Thoracic aorta (tissue), 2 donors: ENCODE measurements at places on chromosomes 4 and X.

- no peak for DNase-seq
Observed at GRCh38 chrX:9651737-9652136, 113.9 kb downstream of the GPR143 start.

GRCh38 chr4:93779228-93779627 lies 49.3 kb upstream of the ATOH1 start:
- DNase-seq: no peak

GRCh38 chr4:75087865-75088264 lies 154.9 kb downstream of the PARM1 start:
- DNase-seq: no peak

GRCh38 chrX:97806946-97807345 lies 923.2 kb downstream of the RPA4 start:
- no peak for DNase-seq

GRCh38 chrX:74536832-74537371 lies 77.5 kb downstream of the RLIM start:
- DNase-seq: no peak

GRCh38 chr4:2174061-2174460 lies 67.9 kb downstream of the HAUS3 start:
- no peak for DNase-seq

GRCh38 chrX:110414273-110414672 lies 55.6 kb downstream of the RTL9 start:
- no peak for DNase-seq

DNA sequence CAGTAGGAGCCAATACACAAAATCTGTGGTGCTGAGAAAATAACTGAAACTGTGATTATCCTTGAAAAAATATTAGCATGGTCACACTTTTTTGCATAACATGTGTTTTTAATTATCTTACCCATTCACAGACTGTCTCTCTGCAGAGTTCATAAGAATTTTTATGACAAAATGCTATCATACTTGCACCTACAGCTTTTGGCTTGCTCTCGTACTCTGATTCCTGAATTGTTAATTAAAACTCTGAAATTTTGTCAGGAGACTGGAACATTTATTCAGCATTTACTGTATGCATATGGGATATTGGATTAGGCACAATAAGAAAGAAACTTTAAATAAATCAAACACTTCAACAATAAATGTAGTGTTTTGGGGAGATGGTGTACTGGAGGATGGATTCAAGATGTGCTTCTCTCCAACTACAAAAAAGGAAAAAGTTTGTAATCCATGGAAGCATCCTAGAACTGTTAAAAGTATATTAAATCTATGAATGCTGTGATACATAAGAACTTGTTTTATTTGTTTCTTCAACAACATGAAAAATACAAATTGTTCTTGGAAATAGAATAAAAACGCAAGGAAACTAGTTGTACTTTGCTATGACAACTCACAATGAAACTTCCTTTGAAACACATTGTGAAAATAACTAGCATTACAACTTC lies 260.5 kb downstream of the SPATA18 start:
- DNase-seq: no peak

DNA sequence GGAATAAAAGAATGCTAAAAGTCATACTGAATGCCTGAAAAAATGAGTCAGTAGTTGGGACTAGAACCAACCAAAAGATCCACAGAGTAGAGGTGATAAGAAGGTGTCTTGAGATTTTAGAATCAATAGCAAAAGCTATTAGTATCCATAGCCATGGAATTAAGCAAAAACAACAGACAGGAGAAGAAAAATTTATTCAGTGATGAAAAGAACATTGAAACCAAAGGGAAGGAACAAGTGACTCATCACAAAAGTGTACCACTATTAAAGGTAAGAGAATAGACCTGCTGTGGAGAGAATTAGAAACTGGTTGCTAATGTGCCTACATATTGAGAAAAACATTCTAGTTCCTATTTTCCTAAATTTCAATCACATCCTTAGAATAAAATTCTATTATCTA lies 182.0 kb upstream of the NEIL3 start:
- no peak for DNase-seq

DNA sequence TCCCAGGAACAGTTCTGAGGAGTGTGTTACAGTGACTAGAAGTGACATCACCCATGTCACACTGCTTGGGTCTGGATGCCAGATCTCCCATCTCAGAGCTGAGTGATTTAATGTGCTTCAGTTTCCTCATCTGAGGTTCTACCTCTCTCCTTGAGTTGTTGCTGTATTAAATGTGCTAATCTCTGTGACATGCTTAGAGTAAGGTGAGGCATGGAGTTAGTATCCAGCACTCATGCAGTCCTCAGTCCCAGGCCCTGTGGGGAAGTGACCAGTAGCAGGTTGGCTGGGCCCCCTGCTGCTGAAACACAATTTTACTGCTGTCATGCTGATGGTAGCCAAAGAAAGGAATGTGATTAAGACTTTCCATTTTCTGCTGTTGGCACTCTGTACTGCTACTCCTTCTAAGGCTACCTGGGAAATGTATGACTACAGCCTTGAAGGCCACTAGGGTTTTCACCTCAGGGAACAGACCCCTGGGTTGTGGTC lies 639.6 kb downstream of the MID1IP1 start:
- no peak for DNase-seq

GRCh38 chr4:164304861-164305260 lies 449.1 kb upstream of the SMIM31 start:
- no peak for DNase-seq

DNA sequence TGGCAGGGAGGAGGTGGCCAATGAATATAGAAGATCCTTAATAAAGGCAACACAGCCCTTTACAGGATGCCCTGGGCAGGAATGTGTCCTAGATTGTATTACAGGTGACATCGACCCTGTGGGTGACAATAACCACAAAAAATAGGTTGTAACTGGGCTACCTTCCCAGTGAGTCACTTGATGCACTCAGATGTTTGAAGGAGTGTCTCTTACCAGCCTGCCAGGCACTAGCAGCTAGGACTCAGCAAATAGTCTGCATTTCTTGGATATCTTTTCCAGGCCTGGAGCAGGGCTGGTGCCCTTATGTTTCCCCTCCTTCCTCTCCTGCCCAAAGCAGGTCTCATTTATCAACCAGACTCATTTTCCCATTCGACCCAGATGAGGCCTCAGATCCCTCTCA lies 50.9 kb upstream of the TMEM164 start:
- DNase-seq: no peak

GRCh38 chr4:8552024-8552423 lies 28.2 kb upstream of the GPR78 start:
- no peak for DNase-seq

- no peak for DNase-seq
Observed at GRCh38 chr4:76874176-76874575, 23.8 kb downstream of the SOWAHB start.

DNA sequence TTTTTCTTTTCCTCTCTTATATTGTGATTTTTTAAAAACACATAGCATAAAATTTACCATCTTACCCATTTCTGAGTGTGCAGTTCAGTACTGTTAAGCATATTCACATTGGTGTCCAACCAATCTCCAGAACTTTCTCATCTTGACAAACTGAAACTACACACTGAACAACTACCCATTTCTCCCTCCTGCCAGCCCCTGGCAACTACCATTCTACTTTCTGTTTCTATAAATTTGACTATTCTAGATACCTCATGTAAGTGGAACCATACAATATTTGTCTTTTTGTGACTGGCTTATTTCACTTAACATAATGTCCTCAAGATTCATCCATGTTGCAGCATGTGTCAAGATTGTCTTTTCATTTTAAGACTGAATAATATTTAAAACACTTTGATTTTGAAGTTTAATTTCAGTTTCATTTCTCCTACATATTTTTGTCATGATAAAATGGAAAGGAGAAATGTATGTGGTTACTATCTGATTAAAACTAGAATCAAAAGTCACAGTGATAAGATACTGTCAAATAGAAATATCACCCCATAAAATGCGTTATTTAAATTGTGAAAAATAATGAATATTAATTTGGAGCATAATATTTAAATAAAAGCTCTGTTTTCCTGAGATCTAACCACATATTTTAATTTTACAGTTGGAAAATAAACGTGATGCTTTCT lies 122.8 kb downstream of the DIPK2B start:
- no peak for DNase-seq

GRCh38 chrX:155054255-155054654 lies 16.7 kb downstream of the CMC4 start:
- no peak for DNase-seq

DNA sequence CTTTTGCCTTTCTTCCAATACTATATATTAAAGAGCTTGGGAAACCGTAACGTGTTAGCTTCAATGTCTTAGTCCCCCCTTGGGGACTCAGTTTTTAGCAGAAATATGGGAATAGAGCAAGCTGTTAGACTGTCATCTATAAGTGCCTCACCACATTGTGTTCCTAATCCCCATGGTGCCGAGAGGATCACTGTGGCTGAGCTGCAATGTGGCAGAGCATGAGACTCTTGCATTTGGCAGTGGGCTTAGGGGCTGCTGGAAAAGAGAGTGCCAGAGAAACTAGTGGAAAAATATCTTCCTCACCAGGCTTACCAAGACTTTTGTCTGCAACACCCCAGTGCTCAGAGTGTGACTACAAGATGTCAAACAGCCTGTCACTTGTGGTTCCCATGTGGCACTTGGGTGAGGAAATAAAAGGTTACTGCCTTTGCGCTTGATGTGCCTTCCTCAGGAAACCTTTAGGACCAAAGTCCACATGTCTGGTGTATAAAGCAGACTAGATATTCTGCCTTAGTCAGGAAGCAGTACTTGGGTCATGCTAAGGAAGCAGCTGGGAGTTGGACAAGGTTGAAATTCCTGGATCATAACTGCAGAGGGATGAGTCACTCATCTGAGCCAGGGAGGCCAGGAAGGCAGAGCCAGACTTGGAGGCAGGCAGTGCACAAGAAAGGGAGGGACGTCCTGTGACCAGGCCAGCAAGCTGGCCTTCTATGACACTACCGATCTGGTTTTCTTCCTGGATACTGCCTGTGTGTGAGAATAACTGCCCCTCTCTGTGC lies 9.7 kb upstream of the MAGEA4 start:
- no peak for DNase-seq

- no peak for DNase-seq
Observed at GRCh38 chrX:77786365-77786680, 307 bp upstream of the ATRX start.

DNA sequence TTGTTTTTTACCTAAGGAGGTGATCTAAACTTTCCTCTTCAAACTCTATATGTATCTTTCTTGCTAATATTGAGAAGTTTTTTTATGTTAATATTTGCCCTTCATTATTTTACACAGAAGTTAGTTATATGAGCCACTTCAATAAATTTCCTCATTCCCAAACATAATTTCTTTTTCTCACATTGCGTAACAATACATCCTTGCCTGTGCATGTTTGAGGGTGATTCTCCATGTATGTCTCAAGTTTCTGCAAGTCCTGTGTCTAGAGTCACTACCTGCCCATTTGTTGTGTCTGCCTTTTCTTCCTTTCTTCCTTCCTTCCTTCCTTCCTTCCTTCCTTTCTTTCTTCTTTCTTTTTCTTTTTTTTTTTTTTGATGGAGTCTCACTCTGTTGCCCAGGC lies 2057.9 kb downstream of the PCDH7 start:
- no peak for DNase-seq

- DNase-seq: no peak
Observed at GRCh38 chr4:60723796-60724195, 476.3 kb upstream of the ADGRL3 start.

DNA sequence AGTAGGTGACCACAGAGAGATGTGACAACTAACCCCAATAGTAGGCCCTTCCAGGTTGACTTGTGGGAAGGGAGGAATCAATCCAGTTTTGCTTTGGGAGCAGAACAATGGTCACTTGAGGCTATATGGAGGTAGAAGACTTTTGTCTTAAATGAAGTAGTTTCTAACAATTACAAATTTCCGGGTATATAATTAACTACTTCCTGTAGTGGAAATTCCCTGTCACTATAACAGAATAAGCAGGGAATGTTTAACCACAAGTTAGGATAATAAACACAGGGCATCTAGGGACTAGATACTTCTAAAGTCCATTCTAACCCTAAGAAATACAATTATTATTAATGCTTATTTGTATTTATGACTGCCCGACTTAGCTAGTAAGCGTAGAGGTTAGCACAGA lies 99.0 kb upstream of the TRPC3 start:
- DNase-seq: no peak

GRCh38 chr4:25310066-25310802 lies 2.3 kb upstream of the ZCCHC4 start:
- DNase-seq: no peak

GRCh38 chr4:61152433-61152832 lies 47.7 kb upstream of the ADGRL3 start:
- no peak for DNase-seq

DNA sequence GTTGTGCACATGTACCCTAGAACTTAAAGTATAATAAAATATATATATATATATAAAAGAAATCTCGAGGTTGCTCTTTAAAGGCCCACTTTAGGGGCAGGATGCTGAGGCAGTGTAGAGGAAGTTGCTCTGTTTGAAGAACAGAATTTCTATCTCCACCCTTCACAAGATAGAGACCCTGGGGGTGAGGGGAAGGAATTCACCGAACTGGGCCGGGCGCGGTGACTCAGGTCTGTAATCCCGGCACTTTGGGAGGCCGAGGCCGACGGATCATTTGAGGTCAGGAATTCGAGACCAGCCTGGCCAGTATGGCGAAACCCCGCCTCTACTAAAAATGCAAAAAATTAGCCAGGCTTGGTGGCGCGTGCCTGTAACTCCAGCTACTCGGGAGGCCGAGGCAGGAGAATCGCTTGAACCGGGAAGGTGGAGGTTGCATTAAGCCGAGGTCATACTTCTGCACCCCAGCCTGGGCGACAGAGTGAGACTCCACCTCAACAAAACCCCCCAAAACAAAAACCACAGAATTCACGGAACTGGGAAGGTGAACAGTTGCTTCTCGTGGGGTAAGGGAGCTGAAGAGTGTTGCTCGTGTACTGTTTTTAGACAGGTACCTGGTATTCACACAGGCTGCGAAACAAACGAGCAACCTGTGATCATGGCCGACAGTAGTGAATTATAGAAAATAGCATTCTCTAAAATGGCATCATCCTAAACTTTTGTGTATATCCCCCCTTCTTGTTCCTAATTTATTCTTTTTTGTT lies 6.2 kb downstream of the PLAC8 start:
- no peak for DNase-seq

GRCh38 chrX:80388206-80388605 lies 32.0 kb upstream of the TENT5D start:
- no peak for DNase-seq
